Spinal cord (tissue), 10 donors: ENCODE measurements at places on chromosomes 7 and 10. TPM values are rescaled to one million over a fixed set of nuclear protein-coding genes. Genes with fewer than 3 reads are reported as not detected.
A peak's percentile ranks its signal among the peaks of the same experiment; 100 is the strongest.

GRCh38 chr7:105496521-105496920 is 25.6 kb downstream of the PUS7 start:
- no peak overlapping the region for H3K4me3 ChIP-seq
- no peaks in the 10 kb centered on the region for H3K4me1 ChIP-seq
- no peak for DNase-seq
- peaks cover 3% of the 10 kb centered on the region for H3K36me3 ChIP-seq
- H3K27me3 ChIP-seq = no peaks in the 10 kb centered on the region
- H3K27ac ChIP-seq = no peak overlapping the region

DNA sequence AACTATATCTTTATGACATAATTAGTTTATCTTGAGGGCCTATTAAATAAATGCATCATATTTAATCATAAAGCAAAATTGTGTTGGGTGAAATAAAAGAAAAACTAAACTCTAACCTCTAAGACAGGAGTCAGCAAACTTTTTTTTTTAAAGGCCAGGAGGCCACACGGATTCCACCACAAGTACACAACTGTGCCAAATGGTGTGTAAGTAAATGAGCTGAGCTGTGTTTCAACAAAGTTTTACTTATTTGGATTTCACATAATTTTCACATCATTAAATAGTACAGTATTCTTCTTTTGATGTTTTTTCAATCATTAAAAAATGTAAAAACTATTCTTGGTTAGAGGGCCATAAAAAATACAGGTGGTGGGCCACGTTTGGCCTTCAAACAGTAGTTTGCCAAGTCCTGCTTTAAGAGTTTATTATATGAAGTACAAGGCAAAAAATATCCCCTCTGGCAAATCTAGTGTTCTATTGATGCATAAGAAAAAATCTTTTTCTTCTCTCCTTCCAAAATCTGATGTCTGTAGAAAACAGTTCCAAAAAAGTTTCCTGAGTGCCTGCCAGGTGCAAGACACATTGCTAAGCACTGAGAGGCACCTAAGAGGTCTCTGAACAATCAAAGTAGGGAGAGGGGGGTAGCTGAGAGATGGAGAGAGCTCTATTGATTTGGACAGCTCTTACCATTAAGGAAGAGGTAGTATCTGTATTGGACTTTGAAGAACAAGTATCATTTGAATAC is 26.5 kb upstream of the SPOCK2 start:
- no peaks in the 10 kb centered on the region for H3K27me3 ChIP-seq
- peaks cover 2% of the 10 kb centered on the region for H3K36me3 ChIP-seq
- H3K4me1 ChIP-seq = peaks cover 1% of the 10 kb centered on the region
- H3K27ac ChIP-seq = peak overlapping the region; percentile 59

DNA sequence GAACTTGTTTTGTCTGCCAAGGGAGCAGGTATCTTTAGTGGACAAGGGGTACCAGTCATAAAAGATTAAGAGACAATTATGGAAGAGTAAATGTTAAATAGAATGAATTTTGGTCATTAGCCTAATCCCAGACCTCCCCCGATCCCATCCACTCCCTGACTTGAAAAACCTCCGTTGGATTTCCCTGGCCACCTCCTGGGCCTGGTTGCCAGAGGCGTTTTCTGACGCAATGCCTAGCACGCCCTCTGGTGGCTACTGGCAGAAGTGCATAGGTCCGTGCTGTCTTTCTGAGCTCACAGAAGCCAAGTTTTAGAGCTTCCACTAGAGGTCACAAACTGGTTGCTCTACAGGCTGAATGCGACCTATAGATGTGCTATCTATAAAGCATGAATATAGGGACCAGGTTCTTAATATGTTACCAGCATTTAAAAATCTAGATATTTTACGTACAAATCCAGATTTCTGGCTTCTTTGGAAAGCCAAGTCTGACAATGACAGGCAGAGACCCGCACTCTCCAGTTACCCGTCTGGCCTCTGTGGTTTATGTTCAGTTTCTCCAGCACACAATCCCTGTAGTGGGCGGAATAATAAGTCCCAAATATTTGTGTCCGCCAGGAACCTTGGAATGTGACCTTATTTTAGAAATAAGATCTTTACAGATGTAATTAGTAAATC is 39.8 kb downstream of the SPOCK2 start:
- no peaks in the 10 kb centered on the region for H3K27me3 ChIP-seq
- peak; percentile 92 for DNase-seq
- no peak overlapping the region for H3K27ac ChIP-seq
- H3K4me1 ChIP-seq = peaks cover 17% of the 10 kb centered on the region
- H3K4me3 ChIP-seq = no peak overlapping the region

DNA sequence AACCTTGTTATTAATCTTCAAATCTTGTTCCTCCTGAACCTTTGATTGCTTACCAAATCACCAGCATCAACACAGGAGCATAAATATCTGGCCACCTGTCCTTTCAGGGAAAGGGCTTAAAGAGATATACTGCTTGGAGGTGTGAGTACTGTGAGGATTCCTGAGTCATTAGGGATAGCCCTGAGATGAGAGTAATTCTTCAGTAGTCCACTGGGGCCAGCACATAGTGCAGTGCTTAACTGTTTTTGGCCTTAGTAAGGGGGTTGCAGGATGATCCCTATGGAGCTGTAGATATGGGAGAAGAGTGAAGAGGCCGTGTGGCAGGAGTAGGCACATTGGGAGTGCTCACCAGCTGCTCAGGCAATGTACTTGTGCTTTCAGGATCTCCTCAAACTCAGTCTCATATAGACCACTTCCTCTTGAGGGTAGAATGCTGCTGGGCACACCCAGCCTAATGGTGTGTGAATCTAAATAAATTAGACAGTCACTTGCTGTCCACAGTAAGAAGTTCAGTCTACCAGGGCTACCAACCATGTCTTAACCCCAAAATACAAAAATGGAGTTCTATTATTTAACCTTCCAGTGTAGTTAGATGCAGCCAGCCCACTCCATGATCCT is 26.5 kb upstream of the GPR141 start:
- H3K36me3 ChIP-seq = no peaks in the 10 kb centered on the region
- DNase-seq = no peak
- H3K4me3 ChIP-seq = no peak overlapping the region
- no peaks in the 10 kb centered on the region for H3K4me1 ChIP-seq

DNA sequence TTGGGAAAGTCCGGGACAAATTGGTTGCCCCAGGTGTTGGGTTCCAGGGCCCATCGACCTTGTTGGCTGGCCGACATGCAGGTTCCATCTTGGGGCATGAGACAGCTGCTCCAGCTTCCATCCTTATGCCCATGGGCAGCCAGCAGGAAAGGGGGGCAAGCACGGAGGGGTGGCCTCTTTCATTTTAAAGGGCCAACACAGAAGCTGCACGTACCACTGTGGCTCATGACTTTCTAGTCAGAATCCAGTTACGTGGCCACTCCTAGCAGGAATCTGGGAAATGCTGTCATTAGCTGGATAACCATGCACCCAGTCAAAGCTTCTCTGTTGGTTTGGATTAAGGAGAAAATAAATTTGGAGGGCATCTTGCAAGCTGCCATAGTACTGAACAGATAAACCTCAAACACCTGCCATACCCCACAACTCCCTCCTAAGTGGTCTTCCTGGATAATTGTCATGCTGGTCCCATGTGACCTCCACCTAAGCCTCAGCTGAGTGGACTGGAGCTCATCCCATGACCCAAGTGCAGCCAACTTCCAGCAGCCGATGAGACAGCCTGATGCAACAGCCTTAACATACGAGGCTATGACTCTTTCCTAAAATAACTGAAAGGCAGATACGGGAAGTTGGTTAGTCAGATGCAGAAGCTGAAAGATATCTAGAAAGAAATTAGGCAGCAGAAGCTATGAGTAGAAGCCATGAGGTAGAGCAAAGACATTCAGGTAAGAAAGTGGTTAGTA is 21.4 kb upstream of the GSDME start:
- H3K36me3 ChIP-seq = no peaks in the 10 kb centered on the region
- no peaks in the 10 kb centered on the region for H3K27me3 ChIP-seq
- H3K4me1 ChIP-seq = no peaks in the 10 kb centered on the region
- H3K4me3 ChIP-seq = no peak overlapping the region
- DNase-seq = no peak
- H3K27ac ChIP-seq = no peak overlapping the region

GRCh38 chr7:152336754-152337368 is 98.9 kb downstream of the KMT2C start:
- H3K36me3 ChIP-seq = no peaks in the 10 kb centered on the region
- H3K27ac ChIP-seq = no peak overlapping the region
- no peak overlapping the region for H3K4me3 ChIP-seq
- no peak for DNase-seq

- DNase-seq = peak; percentile 26
- H3K27ac ChIP-seq = peak overlapping the region; percentile 22
- H3K27me3 ChIP-seq = no peaks in the 10 kb centered on the region
- H3K4me1 ChIP-seq = peaks cover 10% of the 10 kb centered on the region
Measured at GRCh38 chr10:15140698-15141097, 27.8 kb downstream of the NMT2 start.

DNA sequence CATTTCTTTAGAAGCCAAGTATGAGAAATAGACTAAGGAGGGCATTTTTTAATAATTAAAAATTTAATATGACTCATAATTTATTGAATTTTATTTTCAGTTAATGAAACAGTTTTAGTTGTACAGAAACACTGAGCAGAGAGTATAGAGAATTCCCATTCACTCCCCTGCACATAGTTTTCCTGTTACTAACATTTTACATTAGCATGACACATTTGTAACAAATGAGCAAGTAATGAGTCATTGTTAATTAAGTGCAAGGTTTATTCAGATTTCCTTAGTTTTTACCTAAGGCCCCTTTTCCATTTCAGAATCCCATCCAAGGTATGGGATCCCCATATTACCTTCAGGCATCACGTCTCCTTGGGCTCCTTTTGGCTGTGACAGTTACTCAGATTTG is 271.5 kb upstream of the FZD8 start:
- no peak overlapping the region for H3K27ac ChIP-seq
- no peak for DNase-seq
- H3K4me3 ChIP-seq = no peak overlapping the region
- no peaks in the 10 kb centered on the region for H3K4me1 ChIP-seq
- no peaks in the 10 kb centered on the region for H3K36me3 ChIP-seq
- no peaks in the 10 kb centered on the region for H3K27me3 ChIP-seq

GRCh38 chr7:129089521-129090212 is 34.8 kb upstream of the TNPO3 start:
- H3K4me3 ChIP-seq = no peak overlapping the region
- H3K36me3 ChIP-seq = no peaks in the 10 kb centered on the region
- no peak for DNase-seq

GRCh38 chr7:68682910-68683309 is 915.4 kb upstream of the AUTS2 start:
- H3K27ac ChIP-seq = no peak overlapping the region
- no peaks in the 10 kb centered on the region for H3K36me3 ChIP-seq
- no peak overlapping the region for H3K4me3 ChIP-seq
- no peak for DNase-seq

GRCh38 chr10:78699971-78700370 is 368.8 kb upstream of the ZMIZ1 start:
- H3K4me1 ChIP-seq = peaks cover 33% of the 10 kb centered on the region
- H3K36me3 ChIP-seq = no peaks in the 10 kb centered on the region
- DNase-seq = peak; percentile 88
- no peaks in the 10 kb centered on the region for H3K27me3 ChIP-seq
- no peak overlapping the region for H3K27ac ChIP-seq

- H3K27ac ChIP-seq = no peak overlapping the region
- H3K4me1 ChIP-seq = peaks cover 27% of the 10 kb centered on the region
- peaks cover 3% of the 10 kb centered on the region for H3K36me3 ChIP-seq
- H3K4me3 ChIP-seq = no peak overlapping the region
- H3K27me3 ChIP-seq = no peaks in the 10 kb centered on the region
Measured at GRCh38 chr10:123865880-123866279, 25.7 kb downstream of the CPXM2 start.

DNA sequence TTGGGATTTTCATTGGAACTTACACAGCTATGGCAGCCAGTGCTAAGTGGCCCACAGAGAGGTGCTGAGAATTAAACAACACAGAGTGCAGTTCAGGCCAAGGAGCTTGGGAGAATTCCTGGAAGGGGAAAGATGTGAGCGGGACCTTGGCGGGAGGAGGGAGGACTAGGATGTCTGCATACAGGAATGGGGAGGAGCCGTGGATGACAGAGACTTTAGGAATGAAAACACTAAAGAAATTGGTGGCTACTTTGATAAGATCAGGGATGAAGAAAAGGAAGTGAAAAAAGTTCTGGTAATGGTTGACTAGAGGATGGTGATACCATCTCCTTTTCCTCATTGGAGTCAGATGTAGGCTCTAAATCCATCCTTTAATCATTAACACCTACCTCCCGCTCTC is 234.2 kb upstream of the FZD8 start:
- no peak overlapping the region for H3K27ac ChIP-seq
- H3K4me3 ChIP-seq = no peak overlapping the region
- no peak for DNase-seq
- H3K27me3 ChIP-seq = no peaks in the 10 kb centered on the region

Gene DENND2A
- total RNA-seq = 23.7 TPM

Gene CFAP43
- 42.5 TPM for total RNA-seq

Gene DDX56
- total RNA-seq = 37.0 TPM

Gene CALML5
- not detected for total RNA-seq

Gene ANXA8L1
- not detected for total RNA-seq

Gene FIGNL1
- 28.7 TPM for total RNA-seq
